Right renal cortex interstitium (tissue), 3 donors: ENCODE measurements at places on chromosomes 7 and 10. TPM values are rescaled to one million over a fixed set of nuclear protein-coding genes. Genes with fewer than 3 reads are reported as not detected.

DNA sequence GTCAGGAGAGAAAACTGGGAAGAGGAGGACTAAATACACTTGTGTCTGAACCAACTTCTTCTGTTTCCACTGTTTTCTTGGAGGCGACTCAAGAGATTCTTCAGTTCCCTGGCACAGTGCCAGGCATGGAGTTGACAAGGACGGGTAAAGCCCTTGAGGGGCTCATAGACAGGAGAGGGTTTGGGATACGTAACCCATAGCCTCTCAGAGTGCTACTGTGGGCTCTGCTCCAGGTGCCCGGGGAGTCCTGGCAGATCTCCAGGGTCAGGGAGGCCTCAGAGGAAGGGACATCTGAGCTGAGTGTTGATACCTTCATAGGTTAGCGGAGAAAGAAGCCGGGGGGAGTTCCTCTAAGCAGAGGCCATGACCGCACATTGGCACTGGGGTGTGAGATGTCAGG, 42.0 kb downstream of the GALNT17 start:
- no peak for DNase-seq

GRCh38 chr10:34467364-34467763, 347.7 kb downstream of the PARD3 start:
- DNase-seq = no peak

GRCh38 chr7:153065051-153065450, 305.5 kb downstream of the ACTR3B start:
- DNase-seq = no peak

The DMBT1 gene
- not detected for polyA plus RNA-seq

The MMRN2 gene
- polyA plus RNA-seq = 26.1 TPM
